ENCODE measurements at places on chromosomes 6 and 20. TPM values are rescaled to one million over a fixed set of nuclear protein-coding genes. Genes with fewer than 3 reads are reported as not detected.

Gene HLA-DQB2
- total RNA-seq: 2.3 TPM

Gene BNIP5
- total RNA-seq: not detected

Gene TLDC2
- total RNA-seq: 0.36 TPM

GRCh38 chr6:43873806-43874714, 104.0 kb downstream of the VEGFA start:
- no peak for DNase-seq

DNA sequence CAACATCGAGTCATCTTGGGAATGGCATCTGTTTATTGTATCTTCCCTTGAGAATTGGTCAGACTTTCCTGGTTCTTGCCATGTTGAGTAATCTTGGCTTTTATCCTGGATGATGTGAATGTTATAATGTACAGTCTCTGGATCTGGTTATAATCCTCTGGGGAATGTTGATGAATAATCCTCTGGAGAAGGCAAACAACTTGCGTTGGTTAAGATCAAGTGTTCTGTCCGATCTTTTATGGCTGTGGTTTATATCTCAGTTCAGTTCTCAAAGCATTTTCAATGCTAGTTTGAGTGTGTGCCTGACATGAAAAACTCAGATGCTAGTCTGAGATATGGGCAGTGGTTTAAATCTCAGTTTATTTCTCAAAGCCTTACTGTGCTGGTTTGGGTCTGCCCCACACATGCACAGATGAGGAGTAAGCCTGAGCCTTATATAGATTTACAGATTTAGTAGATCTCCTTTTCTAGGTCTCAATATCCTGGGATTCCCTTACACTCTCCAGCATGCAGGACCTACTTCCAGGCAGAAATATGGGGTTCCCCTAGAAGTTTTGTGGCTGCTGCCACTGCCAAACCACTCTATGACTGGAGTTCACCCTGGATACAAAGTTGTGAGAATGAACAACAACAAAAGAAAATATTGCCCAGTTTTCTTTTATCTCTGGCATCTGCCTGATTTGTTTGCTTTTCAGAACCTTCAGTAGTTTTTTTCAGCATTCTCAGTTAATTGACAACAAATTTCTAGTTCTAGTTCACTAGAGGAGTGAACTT, 191.8 kb upstream of the MAN1A1 start:
- DNase-seq: no peak

- DNase-seq: no peak
These were observed 53.3 kb upstream of the KLHL31 start for GRCh38 chr6:53718597-53719460.

- DNase-seq: peak; percentile 10
These were observed 837 bp upstream of the MAD2L1BP start for GRCh38 chr6:43634702-43635303.

GRCh38 chr6:64128301-64129024, 492.9 kb downstream of the PHF3 start:
- DNase-seq: no peak
